Effector memory CD4-positive, alpha-beta T cell (primary cell): ENCODE measurements at places on chromosomes 6 and 20.
A peak's percentile ranks its signal among the peaks of the same experiment; 100 is the strongest.

GRCh38 chr20:5153612-5154542 lies 27.1 kb downstream of the CDS2 start:
- DNase-seq, result no peak

DNA sequence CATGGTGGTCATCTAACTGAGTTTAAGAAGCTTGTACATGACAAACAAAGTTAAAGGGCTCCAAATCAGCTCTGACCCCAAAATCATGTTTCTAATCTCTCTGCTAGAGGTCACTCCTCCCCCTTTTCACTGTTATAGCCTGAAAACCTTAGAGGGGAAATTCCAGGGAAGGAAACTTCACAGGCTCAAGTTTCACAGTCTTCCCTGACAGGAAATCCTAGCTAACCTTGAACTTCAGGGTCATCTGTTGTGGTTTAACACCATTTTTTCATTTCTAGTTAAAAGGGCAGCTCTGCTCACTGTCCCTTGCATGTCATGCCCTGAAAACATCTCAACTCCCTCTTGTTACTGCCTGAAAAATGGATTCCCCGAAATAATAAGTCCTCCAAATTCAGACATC lies 104.4 kb upstream of the BMP2 start:
- DNase-seq, result no peak

DNA sequence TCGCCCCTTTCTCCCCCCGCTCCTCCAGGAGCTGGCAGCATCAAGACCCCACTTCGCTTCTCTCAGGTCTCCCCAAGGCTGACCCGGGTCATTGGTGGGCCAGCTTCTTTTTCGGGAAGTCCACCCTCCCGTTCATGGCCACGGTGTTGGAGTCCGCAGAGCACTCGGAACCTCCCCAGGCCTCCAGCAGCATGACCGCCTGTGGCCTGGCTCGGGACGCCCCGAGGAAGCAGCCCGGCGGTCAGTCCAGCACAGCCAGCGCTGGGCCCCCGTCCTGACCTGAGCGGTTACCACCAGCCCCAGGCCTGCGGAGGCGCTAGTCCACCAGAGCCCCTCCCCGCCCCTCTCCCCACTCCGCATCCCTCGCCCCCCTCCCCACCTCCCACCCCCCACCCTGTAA lies 1.0 kb downstream of the PPDPF start:
- DNase-seq, result no peak

GRCh38 chr6:26197636-26197932 lies 110.4 kb downstream of the HFE start:
- DNase-seq, result no peak

DNA sequence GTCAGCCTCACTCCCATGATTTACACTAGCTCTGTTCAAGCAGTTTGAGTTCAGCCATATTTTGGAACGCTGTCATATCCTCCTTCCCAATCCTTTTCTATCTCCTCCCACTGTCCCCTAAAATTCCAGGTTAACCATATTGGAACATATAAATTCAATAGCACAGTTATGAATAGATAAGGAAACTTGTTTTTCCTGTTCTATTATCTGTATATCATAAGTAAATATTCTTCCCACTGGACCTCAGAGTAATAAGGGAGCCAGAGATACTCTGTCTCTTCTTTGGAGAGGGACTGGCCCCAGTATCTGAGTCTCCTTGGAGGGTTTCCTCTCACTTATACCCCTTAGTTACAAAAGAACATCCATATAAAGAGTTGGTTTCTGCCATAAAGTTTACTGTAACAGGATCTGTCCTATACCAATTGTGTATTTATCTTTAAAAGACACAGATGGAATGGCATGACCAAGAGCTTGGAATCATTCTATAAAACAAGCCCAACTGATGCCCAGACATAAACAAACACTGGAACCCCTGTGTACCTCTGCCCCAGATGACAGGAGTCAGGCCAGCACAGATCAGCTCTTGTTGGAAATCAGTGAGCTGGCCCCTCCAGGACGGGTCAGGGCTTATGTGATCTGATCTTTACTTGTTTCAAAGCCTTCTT lies 67.1 kb downstream of the EPB41L2 start:
- no peak for DNase-seq

GRCh38 chr20:53698371-53698978 lies 104.8 kb upstream of the ZNF217 start:
- no peak for DNase-seq

GRCh38 chr6:49052901-49053300 lies 410.2 kb downstream of the MMUT start:
- no peak for DNase-seq

- DNase-seq, result no peak
Measured at GRCh38 chr6:109306733-109307132, 75.5 kb downstream of the CD164 start.

DNA sequence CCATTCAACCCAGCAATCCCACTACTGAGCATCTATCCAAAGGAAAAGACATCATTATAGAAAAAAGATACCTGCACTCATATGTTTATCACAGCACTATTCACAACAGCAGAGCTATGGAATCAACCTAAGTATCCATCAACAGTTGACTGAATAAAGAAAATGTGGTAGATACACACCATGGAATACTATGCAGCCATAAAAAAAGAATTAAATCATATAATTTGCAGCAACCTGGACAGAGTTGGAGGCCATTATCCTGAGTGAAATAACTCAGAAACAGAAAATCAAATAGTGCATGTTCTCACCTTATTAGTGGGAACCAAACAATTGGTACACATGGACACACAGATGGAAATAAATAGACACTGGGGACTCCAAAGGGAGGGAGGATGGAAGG lies 23.2 kb downstream of the NHSL1 start:
- DNase-seq, result no peak

DNA sequence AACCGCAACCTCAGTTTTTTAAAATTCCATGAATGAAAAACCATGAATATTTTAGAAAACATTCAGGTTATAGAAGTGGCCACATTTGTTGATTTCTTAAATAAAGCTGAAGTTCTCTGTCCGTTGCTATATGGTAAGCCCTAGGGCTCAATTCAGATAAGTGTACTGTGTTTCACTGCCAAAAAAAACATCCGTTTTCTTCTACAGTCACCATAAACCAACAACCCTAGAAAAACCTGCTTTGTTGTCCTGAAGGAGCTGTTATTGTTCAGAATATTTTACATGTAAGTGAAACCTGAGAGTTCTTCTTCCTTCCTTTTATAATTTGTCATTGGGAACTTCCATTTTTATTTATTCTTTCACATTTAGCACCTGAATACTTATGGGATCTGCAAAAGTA lies 274.1 kb downstream of the TFAP2A start:
- no peak for DNase-seq

DNA sequence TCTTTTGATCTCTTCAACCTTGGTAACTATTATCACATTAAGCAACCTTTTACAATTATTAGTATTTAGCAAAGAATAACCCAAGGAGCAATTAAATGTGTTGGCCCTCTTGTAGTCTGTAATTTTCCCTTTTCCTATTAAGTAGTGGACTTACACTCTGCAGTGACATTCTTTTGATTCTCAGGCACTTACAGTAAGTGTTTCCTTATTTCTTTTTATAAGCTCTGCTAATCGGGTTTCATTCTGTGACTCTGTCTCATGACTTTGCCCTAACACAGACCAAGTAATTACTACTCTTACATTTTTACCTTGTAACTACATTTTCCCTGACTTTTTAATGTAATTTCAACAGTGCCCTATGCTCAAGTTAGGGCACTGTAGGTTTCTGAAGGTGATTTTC lies 104.0 kb upstream of the EPHA7 start:
- no peak for DNase-seq

GRCh38 chr20:40540166-40540565 lies 148.9 kb downstream of the MAFB start:
- DNase-seq, result no peak

- DNase-seq, result no peak
Measured at GRCh38 chr20:12252793-12253192, 335.1 kb downstream of the BTBD3 start.

GRCh38 chr6:167791091-167791779 lies 35.5 kb upstream of the AFDN start:
- no peak for DNase-seq

DNA sequence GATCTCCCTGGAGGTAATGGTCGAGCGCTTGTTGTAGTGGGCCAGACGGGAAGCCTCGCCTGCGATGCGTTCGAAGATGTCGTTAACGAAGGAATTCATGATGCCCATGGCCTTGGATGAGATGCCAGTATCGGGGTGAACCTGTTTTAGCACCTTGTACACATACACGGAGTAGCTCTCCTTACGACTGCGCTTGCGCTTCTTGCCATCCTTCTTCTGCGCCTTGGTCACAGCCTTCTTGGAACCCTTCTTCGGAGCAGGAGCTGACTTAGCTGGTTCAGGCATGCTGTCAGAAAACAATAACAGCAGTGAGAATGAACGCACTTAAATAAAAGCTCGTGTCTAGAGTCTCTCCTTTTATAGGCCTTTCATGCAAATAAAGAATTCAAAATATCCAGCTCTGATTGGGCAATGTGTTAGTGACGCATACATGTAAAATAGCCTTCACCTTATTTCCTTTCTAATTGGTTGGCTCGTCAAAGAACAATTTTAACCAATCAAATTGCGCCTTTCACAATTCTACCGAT lies 129.2 kb downstream of the HFE start:
- DNase-seq, result peak; percentile 64

DNA sequence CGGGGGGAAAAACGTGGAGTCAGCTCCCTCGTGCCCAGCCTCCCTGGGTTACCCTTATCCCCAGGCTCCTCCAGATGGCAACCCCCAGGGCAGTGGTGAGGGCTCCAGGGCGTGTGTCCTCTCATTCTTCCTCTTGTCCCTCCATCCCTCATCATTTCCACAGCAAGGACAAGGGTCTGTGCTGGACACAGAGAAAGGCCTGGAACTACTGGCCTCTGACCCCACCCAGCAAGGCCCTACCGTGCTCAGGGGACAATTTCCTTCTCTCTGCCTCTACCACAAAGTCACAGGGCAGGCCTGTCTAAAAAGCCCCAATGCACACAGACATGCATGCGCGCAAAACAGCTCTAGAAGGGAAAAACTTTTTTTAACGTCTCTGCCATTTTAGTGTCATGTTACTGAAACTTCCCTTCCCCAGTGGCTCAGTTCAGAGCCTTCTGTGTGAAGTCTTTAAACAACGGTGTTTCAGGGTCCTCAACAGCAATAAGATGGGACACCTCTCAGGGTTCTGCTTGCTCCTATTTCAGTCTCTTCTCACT lies 1.1 kb upstream of the SLC35B2 start:
- no peak for DNase-seq

- no peak for DNase-seq
Measured at GRCh38 chr6:87054143-87054833, 40.6 kb downstream of the CGA start.

DNA sequence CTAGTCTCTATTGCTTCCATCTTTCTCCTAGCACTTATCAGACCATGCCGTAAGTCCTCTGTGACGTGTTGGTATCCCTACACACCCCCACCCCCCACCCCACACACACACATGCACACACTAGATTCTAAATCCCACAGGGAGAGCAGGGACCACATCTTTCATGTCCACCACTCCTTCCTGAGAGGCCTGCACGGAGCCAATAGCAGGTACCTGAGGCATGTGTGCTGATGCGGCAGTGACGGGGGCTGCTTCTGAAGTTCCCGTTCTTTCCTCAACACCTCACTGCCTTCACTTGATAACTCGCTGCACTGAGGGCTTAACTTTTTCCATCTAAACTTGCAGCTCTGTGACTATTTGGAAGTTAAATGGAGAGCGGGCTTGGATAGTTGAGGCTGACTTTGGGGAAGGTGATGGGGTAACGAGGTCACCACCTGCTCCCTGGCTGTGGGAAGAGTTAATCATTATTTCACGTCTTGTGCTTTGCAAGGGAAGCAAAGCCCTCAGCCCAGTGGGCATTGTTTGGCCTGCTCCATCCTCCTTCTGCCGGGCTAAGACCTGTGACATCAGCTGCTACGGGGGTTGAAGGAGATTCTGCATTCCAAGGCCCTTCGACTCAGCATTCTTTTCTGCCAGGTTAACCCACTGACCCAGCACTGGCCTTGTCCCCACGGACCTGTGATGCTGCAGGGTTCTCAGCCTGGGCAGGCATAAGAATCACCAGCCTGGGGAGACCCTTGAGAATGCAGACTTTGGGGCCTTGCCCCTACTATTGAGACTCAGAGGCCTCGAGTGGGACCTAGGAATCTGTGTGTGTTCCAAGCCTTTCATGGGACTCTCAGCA lies 187.8 kb downstream of the ANKRD60 start:
- no peak for DNase-seq

GRCh38 chr6:112408522-112408921 lies 61.4 kb downstream of the RFPL4B start:
- DNase-seq, result no peak

DNA sequence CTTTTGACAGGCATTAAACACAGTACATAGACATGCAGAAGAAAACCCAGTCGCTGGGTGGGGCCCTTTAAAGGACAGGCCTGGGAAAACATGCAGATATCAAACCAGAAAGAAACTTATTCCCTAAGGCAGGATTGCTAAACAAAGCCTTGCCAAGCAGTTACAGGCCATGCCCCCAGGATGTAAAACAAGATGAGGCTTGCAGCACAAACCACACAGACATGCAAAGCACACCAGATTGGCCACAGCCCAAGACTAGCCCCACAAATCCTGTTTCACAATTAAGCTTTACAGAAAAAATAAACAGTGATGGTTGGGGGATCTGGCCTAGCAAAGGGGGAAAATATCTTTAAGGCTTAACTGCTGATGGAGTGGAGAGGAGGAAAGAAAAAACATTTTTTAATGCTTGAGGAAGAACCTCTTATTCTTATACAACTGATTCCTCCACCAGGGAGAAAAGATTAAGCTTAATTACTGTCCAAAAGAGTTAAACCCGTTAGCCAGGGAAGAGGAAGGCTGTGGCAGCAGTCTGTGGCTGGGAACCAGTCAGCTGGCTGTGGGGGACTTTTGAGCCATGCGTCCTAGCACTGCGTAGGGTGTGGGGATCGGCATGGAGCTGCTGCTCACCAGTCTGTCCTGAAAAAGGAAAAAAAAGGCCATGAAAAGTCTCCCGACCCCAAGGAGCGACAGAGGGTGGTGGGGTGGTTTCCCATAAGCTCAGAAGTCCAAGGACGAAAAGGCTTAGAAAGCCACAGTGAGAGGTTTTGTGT lies 28.4 kb downstream of the COL19A1 start:
- no peak for DNase-seq

DNA sequence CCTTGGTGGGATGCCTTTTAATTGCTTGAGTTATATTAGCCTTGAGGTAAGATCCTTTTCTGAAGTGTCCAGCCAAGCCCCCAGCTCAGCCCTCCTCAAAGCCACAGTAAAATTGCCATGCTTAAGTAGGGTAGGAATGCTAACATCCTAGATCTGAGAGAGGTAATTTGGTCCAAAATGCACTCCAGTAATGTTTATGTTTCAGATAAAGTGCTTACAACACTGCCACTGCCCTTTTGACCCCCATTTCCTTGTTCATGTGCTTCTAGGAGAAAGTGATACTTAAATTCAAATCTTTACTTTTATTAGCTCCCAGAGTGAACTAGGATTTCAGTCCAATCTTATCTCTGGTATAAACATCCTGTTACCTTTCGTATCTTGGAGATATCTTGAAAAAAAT lies 318.0 kb downstream of the BMP2 start:
- no peak for DNase-seq

DNA sequence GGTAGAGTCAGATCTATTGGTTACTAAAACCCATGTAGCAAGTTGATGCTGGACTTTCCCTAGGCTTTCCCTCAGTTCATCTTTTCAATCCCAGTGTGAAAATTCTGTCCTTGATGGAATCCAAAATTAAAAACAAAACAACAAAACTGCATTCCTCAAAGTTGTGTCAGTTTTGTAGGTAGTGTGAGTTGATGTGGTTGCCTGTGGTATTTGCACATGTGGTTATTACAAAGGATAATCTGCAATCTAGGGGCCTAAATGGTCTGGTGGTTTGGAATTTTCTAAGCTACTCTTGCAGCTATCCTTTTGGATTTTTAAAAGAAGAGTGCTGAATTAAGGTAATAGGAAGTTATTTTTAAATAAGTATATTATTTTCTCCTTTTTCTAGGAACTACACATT lies 132.2 kb upstream of the SCGN start:
- no peak for DNase-seq
